Stimulated activated CD8-positive, alpha-beta memory T cell treated with anti-CD3 and anti-CD28 coated beads, Interleukin-4, amount 100 ng/mL, for 1 hour (primary cell): ENCODE measurements at places on chromosomes 11 and 22.
A peak's percentile ranks its signal among the peaks of the same experiment; 100 is the strongest.

GRCh38 chr11:29351301-29351873 is 665.4 kb downstream of the KCNA4 start:
- DNase-seq = no peak

DNA sequence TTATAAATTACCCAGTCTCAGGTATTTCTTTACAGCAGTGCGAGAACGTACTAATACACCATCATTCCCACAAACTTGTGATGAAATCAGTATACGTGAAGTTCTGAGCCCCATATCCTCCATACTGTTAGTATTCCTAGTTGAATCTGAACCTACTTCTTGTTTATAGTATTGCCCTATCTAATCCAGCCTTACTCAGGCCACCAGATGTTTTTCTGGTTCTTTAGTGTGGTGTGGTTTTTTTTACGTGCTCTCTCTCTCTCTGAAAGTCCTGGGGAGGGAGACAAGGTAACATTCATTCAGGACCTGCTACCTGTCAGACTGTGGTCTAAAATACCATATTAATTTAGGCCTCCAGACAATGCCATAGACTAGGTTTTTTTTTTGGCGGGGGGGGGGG is 47.6 kb upstream of the TEAD1 start:
- DNase-seq = no peak

DNA sequence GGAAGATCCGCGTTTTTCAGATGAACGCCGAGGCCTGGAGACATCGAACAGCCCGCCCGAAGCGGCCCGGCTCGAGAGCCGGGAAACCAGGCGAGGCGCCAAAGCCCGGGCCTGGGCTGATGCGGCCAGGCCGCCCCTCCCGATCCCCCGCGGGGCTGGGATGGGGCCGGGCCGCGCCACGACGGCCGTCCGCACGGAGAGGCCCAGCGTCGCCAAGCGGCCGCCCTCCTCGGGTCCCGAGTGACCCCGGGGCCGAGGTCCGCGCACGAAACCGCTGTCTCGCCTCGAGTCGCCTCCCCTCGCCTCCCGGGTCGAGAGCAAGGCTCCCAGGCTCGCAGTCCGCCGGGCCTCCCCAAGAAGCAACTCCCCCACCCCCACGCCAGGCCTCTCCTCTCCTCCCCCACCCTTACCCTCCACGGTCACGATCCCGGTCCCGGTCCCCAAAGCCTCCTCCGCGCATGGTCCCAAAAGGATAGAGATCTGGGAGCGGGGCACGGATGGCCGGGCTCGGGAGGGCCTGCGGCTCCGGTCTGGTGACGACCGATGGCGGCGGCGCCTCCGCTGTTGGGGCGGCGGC is 482 bp downstream of the DDX17 start:
- DNase-seq = peak; percentile 24

DNA sequence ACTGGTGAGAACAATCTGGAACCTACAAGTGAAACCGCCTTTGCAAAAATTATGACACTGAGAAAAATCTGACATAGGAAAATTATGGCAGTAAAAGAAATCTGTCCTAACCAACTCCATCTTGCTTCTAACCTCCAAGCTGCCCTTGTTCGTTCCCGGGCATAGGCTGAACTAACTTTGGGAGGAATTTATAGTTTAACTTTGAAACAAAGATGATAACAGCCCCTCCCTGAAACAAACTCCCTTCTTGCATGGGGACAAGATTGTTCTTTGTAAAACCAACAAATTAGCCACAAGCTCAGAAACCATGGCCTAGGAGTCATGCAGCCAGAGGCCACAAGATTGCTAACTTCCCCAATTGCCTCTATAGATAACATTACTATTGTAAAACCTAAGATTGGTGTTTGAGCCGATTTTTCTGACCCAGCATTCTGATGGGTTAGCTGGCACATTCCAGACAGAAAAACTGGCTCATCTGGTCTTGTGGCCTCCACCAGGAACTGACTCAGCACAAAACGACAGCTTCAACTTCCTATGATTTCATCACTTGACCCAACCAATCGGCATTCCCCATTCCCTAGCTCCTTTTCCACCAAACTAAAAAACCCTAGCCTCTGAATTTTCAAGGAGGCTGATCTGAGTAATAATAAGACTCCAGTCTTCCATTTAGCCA is 3.6 kb upstream of the CCDC81 start:
- DNase-seq = no peak

- no peak for DNase-seq
Measured at GRCh38 chr11:81420668-81421250, 1312.9 kb downstream of the FAM181B start.

DNA sequence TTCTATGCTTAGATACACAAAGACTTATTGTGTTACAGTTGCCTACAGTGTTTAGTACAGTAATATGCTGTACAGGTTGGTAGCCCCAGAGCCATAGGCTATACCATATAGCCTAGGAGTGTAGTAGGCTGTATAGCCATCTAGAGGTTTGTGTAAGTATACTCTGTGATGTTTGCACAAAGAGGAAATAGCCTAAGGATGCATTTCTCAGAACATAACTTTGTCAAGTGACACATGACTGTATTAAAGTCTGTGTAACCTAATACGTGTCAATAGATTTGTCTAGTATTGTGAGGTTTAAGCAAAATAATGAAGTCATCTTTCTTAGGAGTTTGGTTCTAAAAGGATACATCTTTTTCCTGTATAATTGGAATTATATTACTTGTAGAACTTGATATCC is 5.5 kb downstream of the ZC3H12C start:
- DNase-seq = no peak

DNA sequence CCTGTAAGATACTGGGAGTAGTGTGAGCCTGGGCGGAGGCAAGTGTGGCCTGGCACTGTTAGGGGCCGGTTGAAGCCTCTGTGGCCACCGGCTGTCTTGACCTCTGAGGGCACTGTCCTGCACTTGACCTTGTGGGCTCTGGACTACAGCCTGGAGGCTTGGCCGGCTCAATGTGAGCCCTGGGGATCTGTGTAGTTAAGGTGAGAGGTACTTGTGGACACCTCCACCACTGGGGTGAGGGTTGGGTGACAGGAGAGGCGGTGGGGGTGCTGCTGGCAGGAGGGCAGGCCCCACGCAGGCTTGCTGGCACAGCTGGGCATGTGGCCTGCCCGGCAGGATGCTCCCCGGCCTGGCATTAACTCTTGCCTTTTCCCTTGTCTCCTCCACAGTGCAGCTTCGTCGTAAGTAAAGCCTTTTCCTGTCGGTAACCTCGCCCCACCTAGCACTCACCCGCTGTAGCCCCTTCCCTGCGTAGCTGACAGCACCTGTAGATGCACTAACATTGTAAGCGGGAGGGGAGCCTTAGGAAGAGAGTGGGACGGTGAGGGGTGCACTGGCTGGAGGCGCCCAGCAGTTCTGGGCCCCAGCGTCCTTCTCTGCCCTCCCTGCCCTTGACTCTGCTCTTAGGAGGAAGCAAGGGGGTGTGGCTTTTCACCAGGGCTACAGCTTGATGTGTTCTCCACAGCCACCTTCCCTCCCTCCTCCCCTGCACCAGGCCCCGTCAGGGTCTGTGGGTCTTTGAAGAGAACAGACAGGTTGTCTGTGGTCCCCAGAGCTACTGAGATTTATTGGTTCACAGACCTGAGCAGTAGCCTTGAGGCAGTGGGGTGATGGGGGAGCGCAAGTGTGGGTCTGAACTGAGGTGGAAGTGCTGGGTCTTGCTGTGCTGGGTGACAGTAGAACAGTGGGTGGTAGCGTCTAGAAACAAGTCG is 17.6 kb downstream of the INCENP start:
- no peak for DNase-seq

- DNase-seq = peak; percentile 13
Measured at GRCh38 chr11:70423523-70424505, 25.5 kb downstream of the CTTN start.

DNA sequence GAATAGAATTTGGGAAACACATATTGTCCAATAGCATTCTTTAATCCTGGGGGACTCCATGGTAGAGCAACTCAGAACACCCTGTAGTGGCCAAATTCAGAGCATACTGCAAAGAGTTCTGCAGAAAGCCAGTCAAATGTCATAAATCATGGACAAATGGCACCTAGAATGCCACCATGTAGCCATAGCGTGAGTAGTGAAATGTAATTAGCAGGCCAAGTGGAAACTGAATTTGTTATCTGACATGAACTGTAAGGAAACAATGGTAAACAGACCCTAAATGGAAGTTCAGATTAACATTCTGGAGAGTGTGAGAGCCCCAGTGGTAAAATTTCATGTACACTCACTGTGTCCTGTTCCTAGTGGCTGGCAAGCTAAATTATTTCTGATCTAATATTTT is 7.0 kb upstream of the PRSS23 start:
- no peak for DNase-seq

- no peak for DNase-seq
Measured at GRCh38 chr22:49357661-49358440, 469.8 kb downstream of the BRD1 start.

- DNase-seq = no peak
Measured at GRCh38 chr11:74505911-74506310, 12.4 kb upstream of the LIPT2 start.

GRCh38 chr22:24731761-24732160 is 42.8 kb downstream of the PIWIL3 start:
- DNase-seq = no peak

DNA sequence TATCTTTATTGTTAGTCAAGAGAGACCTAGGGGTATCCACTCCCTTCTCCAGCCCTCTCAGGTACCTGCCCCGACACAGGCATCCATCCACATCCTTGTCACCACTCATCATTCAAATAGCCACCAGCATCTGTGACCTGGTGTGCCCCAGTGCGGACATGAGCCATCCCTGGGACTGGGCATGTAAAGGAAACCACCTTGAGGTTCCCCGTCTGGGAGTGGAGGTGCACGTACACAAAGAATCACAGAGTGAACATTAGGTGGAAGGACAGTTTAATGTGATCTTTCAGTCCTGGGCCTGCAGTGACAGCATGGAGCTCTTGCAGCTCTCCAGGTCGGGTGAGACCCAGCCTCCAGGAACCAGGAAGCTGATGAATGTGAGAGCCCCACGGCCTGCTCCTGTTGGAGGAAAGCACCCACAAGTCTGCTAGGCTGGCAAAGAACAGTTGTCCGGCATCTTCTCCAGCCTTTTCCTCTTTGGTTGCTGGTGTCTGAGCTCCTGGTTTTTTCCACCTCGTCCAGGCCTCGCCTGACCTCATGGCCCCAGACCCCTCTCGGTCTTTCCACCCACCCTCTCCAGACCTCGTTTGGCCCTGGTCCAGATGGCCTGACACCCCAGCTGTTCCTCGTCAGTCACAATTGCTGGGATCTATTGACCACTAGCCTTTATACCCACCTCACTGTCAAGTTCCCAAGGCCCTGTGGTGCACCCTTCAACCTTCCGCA is 16.5 kb downstream of the PSMD13 start:
- DNase-seq = no peak

GRCh38 chr11:13042873-13043342 is 33.8 kb downstream of the RASSF10 start:
- no peak for DNase-seq

DNA sequence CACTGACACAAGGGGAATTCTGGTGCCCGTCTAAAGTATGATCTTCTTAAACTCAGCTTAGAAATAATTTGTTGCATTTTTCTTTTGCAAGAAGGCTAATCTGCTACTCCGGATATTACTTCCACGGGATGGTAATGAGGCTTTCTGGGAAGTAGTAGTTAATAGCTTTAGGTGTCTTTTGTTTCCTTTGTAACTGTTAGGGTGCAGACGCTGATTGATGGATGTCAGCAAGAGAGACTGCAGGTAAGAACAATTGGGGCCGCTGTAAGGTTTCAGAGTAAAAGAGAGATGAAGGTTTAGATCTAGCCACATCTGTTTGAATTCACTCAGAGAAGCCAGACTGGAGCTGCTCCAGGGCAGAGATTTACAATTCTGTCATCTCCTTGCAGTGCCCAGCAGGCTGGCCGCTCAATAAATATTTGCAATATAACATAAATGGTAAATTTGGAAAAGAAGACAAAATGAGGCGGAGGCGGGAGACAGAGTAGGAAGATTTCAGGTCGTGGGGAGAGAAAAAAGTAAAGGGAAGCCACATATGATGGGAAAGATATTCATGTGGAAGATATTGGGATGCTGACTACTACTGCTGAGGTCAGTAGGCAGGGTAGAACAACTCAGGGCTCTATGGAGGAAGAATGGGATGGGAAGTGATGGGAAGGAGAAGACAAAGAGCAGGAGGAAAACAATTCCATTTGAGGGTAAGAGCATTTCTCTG is 320.5 kb downstream of the AASDHPPT start:
- DNase-seq = no peak

DNA sequence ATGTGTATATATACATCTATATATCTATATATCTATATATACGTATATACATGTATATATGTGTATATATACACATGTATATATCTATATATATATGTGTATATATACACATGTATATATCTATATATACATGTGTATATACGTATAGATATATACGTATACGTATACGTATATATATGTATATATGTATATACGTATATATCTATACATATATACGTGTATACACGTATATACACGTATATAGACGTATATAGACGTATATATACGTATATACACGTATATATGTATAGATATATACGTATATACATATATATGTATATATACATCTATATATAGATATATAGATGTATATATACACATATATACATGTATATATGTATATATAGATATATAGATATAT is 25.1 kb upstream of the CAPRIN1 start:
- DNase-seq = no peak

GRCh38 chr22:35152316-35152715 is 86.4 kb downstream of the ISX start:
- no peak for DNase-seq

GRCh38 chr11:110000850-110001249 is 92.3 kb upstream of the ZC3H12C start:
- no peak for DNase-seq

DNA sequence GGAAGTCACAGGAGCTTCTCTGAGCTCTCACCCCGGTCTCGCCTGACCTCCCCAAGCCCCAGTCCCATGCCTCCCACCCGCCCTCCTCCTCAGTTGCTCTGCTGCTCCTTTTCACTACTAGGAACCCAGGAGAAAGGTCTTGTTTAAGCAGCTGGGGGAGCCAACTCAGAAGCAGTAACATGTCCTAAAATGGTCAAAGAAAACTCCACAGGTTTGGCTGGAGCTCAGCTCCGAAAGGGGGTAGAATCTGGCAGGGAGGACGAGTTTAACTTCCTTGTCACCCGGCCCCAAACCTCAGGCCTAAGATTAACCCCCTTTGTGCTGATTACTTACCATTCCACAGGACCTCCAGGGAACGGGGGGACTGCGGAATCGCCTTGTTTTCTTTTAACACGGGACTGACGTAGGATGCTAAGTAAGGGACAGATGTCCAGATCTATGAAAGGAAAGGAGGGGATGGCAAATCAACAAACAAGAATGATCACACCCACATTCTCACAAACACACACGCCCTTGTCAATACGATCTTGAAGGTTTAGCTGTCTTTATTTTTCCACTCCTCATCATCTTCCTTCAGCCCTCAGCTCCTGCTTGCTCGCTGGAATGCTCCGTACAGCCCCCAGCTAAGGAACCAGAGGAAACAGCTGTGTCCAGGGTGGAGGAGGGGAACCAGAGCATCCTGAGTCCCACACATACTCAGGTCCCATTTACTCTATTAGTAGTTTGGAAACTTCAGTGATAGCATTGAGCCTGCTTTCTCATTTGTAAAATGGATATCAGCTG is 13.5 kb downstream of the PCSK7 start:
- no peak for DNase-seq

GRCh38 chr22:42630901-42631602 is 9.3 kb downstream of the ATP5MGL start:
- DNase-seq = no peak

GRCh38 chr11:76293189-76293631 is 86.9 kb upstream of the WNT11 start:
- no peak for DNase-seq
